Esophagus squamous epithelium (tissue), 5 donors: ENCODE measurements at places on chromosomes 3 and 15. TPM values are rescaled to one million over a fixed set of nuclear protein-coding genes. Genes with fewer than 3 reads are reported as not detected.

DNA sequence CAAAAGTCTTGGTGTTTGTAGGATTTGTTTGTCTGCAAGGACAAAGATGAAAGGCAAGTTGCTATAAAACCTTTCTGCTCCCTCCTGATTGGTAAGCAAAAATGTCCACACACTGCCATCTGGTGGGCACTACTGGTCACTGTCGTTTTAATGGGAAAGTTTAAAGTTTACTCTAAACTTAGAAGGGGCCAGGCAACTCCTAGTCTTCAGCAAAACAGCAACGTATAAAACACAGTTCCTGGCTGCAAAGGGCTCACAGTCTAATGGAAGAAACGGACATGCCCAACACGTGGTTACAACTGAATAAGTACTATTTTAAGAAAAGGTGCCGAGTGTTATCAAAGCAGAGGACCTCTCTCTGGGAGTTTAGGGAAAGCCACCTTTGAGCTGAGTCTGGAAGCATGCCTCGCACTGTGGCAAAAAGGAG lies 23.7 kb upstream of the TPRG1 start:
- no peak for DNase-seq

DNA sequence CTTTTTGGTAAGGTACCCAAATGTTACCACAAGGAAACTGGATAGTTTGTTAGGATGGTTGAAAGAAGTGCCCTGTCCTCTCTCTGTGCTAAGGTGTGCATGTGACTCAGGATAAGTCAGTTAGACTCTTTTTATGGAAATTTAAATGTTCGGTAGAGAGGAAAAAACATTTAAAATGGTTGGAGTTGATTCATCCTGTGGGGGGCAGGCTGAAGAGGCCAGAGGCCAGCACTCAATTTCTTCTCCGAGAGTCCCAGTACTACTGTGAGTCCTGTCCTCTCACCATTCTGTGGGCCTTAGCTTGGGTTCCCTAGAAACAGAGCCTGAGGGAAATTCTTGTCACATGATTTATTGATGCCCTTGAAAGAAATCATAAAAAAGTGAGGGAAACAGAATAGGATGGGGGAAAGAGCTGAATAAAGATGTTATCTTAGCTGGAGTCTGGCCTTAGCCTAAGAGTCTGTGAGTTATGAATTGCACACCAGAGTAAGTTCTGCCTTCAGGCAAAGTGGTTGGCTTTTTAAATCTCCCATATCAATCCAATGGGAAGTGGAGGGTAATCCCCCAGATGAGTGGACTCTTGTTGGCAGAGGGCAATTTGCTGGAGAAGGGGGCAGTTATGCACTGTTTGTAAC lies 106.5 kb upstream of the GALNT15 start:
- DNase-seq = no peak

Gene AMIGO3
- total RNA-seq = not detected

- no peak for DNase-seq
These were observed 61.9 kb upstream of the NR2F2 start for GRCh38 chr15:96268442-96269204.

GRCh38 chr3:36229496-36229895 lies 150.8 kb upstream of the STAC start:
- DNase-seq = no peak

GRCh38 chr15:47718497-47719437 lies 1.5 kb downstream of the SEMA6D start:
- DNase-seq = no peak

Gene CFAP92
- 1.4 TPM for total RNA-seq

GRCh38 chr3:115160295-115160694 lies 13.2 kb upstream of the ZBTB20 start:
- no peak for DNase-seq
